ENCODE measurements at places on chromosomes 6 and 20.

- no peak for DNase-seq
Observed at GRCh38 chr6:124119596-124119995, 315.9 kb downstream of the NKAIN2 start.

DNA sequence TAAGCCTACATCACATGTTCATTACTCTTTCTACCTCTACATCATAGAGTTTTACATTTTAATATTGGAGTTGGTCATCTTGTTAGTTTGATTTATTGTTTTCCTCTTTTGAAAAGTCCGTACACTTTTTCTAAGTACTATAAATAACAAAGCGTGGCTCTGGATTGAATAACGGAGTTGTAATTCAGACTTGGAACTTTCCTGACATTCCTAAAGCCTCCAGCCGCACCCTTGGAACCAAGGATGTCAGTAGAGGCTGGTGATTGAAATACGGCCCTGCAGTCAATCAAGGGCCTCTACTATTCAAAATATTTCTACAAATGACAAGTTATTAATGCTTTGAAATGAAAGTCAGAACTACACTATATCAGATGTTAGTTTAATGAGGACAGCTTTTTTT lies 301.9 kb upstream of the TBX18 start:
- no peak for DNase-seq

GRCh38 chr6:45947807-45948206 lies 67.9 kb downstream of the CLIC5 start:
- DNase-seq, result no peak

DNA sequence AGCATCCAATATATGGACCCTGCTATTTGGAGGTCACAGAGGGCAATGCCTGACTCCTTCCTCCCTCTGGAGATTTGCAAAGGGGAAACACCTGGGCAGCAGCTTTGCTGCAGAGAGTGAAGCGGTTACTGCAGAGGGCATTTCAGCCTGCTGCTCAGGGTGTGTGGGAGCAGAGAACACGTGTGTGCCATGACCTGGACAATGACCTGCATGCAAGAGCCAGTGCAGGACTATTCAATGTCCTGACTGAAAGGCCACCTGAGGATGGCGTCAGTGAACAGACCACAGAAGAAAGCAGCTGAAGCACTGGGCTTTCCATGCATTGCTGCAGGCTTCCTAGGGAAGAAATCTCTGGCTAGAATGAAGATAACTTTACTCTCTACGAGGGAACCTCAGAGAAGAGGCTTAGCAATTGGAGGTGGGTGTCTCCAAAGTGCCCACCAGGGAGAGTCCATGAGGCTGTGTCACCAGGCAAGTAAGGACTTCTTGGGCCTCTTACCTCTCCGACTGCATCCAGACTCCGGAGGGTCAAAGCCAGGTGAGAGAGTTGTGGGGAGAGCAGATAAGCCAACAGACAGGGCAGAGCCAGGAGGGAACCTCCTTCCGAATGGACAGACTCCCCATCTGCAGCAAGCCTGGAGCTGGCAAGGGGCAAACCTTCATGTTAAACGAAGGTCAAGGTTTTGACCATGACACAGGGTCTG lies 52.9 kb upstream of the PMEPA1 start:
- DNase-seq, result no peak

- no peak for DNase-seq
Observed at GRCh38 chr6:80523010-80523409, 416.5 kb downstream of the BCKDHB start.

DNA sequence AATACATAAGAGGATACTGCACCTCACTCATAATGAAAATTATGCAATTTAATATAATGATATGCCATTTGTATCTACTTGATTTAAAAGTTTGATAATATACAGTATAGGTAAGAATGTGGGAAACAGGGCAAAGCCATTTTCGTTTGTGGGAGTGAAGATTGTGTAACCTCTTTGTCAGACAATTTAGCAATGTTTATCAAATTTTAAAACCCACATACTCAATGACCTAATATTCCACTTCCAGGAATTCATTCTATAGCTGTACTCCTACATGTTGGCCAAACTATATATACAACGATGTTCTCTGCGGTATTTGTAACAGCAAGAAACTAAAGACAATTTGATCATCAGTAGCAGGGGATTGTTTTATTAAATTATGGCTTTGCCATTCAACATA lies 17.8 kb upstream of the FKBP5 start:
- no peak for DNase-seq

DNA sequence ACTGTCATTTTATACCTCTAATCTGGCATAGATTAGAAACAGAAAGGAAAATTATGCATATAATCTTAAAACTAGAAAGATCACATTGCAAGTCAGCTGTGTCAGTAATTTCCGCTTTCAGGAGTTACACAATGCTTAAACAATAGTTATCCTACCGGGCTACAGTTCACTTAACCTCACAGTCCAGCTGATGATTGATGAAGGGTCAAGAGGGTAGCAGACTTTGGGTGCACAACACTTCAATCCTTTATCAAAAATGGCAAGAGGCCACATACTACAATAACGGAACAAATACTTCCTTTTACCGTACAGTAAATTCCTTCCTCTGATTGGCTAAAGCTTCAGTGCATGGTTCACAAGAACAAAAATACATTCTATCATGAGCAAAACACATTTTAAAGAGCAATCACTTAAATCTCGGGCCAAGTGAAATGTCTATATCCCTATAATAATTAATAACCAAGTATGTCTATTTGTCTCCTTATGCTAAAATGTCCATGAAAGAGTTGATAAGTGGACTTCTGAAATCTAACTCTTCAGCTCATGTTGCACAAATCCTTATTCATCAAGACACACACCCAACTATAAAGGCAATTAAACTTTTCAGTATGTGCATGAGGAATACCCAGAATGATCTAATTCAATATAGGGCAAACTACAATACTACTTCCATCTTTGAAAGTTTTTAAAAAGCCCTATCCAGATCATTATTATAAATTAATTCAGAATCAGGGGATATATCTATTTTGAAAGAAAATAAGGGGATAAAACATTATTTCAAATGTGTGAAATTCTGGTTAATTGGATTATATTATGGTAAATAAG lies 76.8 kb downstream of the HIVEP2 start:
- no peak for DNase-seq

GRCh38 chr6:74177506-74177905 lies 481.5 kb downstream of the CD109 start:
- no peak for DNase-seq

Measured in GDM1 (cell line).